Tibial nerve (tissue), 4 donors: ENCODE measurements at places on chromosomes 4 and X. TPM values are rescaled to one million over a fixed set of nuclear protein-coding genes. Genes with fewer than 3 reads are reported as not detected.

Gene CLDN2
- total RNA-seq, result 0.44 TPM

DNA sequence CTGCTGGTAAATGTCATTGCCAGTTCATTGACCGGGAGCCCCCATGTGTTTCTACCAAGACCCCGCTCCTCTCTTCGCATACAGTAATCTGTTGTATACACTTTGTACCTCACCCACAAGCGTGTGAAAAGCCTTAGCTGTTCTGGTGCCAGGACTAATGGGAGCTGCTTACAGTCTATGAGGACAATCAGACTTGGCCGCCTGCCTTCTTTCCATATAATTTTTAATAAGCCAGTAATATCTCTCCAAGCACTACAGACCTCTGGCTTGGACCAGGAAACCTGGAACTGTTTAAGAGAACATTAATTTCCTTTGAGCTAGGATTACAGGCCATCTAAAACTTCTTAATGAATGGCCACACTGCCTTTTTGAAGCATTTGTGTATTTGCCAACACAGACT, 149.7 kb upstream of the MSX1 start:
- H3K27me3 ChIP-seq, result no peaks in the 10 kb centered on the region
- DNase-seq, result no peak
- H3K36me3 ChIP-seq, result no peaks in the 10 kb centered on the region

Gene NAP1L2
- total RNA-seq, result 5.2 TPM

GRCh38 chr4:123943976-123944375, 547.4 kb downstream of the SPRY1 start:
- H3K27ac ChIP-seq, result no peak overlapping the region
- H3K4me1 ChIP-seq, result no peaks in the 10 kb centered on the region
- no peaks in the 10 kb centered on the region for H3K27me3 ChIP-seq

Gene DNAAF6
- total RNA-seq, result not detected

Gene PDLIM3
- 56.9 TPM for total RNA-seq

Gene CXCL8
- total RNA-seq, result 10.8 TPM

DNA sequence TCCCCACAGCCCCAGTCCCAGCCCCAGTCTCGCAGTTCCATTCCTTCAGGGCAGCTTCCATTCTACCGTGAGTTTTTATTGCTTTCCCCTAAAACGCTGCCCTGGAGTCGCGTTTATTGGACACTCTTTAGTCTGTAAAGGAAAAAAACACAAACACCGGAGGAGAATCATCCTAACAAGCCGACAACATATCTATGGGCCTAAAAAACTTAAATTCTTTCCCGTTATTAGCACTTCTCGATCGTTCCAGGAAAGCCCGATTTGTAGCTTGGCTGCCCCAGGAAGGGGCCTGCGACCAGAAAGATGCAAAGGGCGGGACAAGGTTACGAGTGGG, 178.5 kb downstream of the CBR4 start:
- H3K36me3 ChIP-seq, result no peaks in the 10 kb centered on the region
- no peaks in the 10 kb centered on the region for H3K4me1 ChIP-seq
- H3K27ac ChIP-seq, result peak overlapping the region; percentile 82
- no peak for DNase-seq

GRCh38 chrX:75156531-75156945, 455 bp upstream of the ABCB7 start:
- no peaks in the 10 kb centered on the region for H3K27me3 ChIP-seq
- H3K4me1 ChIP-seq, result peaks cover 4% of the 10 kb centered on the region
- peak overlapping the region; percentile 36 for H3K4me3 ChIP-seq
- no peaks in the 10 kb centered on the region for H3K36me3 ChIP-seq
- H3K27ac ChIP-seq, result peak overlapping the region; percentile 17
- no peak for DNase-seq

GRCh38 chr4:19947349-19947748, 304.4 kb upstream of the SLIT2 start:
- no peaks in the 10 kb centered on the region for H3K36me3 ChIP-seq
- DNase-seq, result no peak
- H3K27me3 ChIP-seq, result no peaks in the 10 kb centered on the region
- no peak overlapping the region for H3K4me3 ChIP-seq

Gene NUDT10
- total RNA-seq, result 0.44 TPM

GRCh38 chr4:112517067-112517634, 1.2 kb upstream of the NEUROG2 start:
- peaks cover 2% of the 10 kb centered on the region for H3K27me3 ChIP-seq
- H3K4me3 ChIP-seq, result peak overlapping the region; percentile 55
- no peaks in the 10 kb centered on the region for H3K36me3 ChIP-seq
- peaks cover 27% of the 10 kb centered on the region for H3K4me1 ChIP-seq

DNA sequence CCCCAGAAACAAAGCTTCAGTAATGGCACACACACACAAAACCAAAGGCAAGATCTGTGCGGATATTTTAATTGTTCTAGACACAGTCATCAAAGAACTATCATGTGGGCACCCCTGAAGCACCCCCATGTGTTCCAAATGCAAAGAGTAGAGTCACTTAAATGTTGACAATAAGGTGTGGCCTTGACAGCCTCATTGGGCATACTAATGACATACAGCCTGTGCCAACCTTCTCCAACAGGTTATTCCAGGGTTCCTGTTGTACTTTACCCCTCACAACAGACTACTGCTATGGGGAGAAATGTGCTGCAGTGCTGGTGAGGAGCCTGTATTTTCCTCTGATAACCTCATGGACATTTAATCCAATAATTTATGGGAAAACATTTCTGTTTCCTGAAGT, 29.8 kb upstream of the CT47C1 start:
- no peaks in the 10 kb centered on the region for H3K4me1 ChIP-seq
- no peaks in the 10 kb centered on the region for H3K27me3 ChIP-seq
- no peaks in the 10 kb centered on the region for H3K36me3 ChIP-seq
- H3K27ac ChIP-seq, result no peak overlapping the region

GRCh38 chr4:153159728-153160221, 44.5 kb upstream of the TRIM2 start:
- no peak for DNase-seq
- H3K4me3 ChIP-seq, result no peak overlapping the region
- no peaks in the 10 kb centered on the region for H3K36me3 ChIP-seq
- H3K27me3 ChIP-seq, result peaks cover 7% of the 10 kb centered on the region
